ENCODE measurements at places on chromosomes 7 and 10.

GRCh38 chr7:115352375-115352774, 430.5 kb downstream of the MDFIC start:
- DNase-seq, result no peak

GRCh38 chr10:67302701-67303100, 376.9 kb downstream of the LRRTM3 start:
- no peak for DNase-seq

DNA sequence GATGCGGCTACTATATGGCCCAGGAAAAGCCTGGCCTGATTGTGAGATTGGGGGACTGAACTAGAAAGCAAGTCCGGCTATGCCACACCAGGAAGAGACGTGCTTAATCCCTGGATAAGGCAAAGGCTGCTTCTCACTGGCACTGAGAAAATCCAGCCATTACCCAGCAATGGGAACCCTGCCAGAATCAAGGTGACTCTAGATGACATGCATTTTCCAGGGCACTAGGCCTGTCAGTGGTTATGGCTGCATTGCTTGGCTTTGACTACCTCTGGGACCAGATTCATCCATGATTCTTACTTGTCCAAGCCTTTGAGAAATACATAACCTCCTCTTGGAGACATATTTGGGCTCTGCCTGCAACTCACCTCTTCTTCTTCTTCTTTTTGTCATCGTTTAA, 317.2 kb downstream of the GRID1 start:
- no peak for DNase-seq

- DNase-seq, result no peak
These were observed 25.6 kb downstream of the DIP2C start for GRCh38 chr10:663831-664251.

- no peak for DNase-seq
These were observed 106.8 kb downstream of the ANK3 start for GRCh38 chr10:60282771-60283353.

DNA sequence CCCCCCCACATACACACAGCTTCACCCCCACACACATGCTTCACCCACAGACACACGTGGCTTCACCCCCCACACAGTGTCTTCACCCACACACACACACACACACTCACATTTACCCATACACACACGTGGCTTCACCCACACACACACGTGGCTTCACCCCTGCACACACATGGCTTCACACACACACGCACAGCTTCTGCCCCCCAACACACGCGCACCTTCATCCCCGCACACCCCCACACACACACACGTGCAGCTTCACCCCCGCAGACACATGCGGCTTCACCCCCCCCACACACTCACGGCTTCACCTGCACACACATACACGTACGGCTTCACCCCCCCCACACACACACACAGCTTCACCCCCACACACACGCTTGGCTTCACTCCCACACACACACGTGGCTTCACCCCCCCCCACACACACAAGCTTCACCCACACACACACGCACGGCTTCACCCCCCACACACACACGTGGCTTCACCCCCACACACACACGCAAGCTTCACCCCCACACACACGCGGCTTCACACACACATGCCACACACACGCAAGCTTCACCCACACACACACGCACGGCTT, 82.4 kb downstream of the NKX6-2 start:
- DNase-seq, result no peak

DNA sequence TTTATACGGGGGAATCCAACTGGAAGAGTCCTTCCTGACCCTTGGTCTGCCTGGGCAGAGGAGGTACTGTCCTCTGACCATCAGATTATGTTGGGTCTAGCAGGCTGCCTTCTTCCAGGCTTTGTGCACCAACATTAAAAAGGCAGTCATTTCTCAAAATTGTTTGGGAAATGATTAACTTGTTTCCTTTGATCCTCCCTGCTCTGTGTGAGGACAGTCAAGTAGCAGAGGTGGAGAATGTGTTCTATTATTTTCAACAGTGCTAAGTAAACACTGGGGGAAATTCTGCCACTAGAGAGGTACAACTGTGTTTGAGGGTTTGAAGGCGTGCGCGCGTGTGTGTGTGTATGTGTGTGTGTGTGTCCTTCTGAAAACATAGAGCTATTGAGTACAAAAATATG, 20.6 kb downstream of the ACSL5 start:
- no peak for DNase-seq

- DNase-seq, result no peak
These were observed 38.4 kb upstream of the HSPA12A start for GRCh38 chr10:116780691-116781205.

DNA sequence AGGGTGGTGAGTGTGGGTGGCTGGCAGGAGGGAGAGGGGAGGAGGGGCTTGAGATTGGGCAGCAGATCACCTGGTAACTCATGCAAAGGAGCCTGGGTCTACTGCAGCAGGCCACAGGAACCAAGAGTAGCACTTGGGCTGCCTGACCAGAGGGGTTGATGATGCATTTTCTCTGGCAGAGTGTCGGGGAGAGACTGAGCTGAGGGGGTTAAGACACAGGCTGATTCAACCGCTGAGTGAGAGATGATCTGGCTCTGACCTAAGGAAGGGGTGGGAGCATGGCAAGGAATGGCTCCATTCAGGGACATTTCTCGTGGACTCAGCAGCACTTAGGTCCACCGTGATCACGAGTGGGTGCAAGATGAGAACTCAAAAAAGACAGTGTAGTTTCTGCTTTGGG, 115.5 kb upstream of the STK17A start:
- DNase-seq, result no peak

Measured in glutamatergic neuron (in vitro differentiated cells).